ENCODE measurements at places on chromosomes 2 and 18. TPM values are rescaled to one million over a fixed set of nuclear protein-coding genes. Genes with fewer than 3 reads are reported as not detected.

Gene ACADL
- 0.23 TPM for total RNA-seq

Gene SCYGR6
- total RNA-seq = not detected

Gene RGPD4
- not detected for total RNA-seq

Gene TMEM18
- 43.2 TPM for total RNA-seq

Gene SPC25
- total RNA-seq = 9.7 TPM

Gene UGT1A4
- not detected for total RNA-seq

Gene NCKAP5
- total RNA-seq = 4.9 TPM

Gene KCNG2
- total RNA-seq = not detected

Gene STAT1
- total RNA-seq = 27.4 TPM

Gene NABP1
- total RNA-seq = 12.5 TPM

Gene CHRND
- not detected for total RNA-seq
